ENCODE measurements at places on chromosomes 11 and 22.

- DNase-seq, result no peak
These were observed 15.5 kb upstream of the MS4A12 start for GRCh38 chr11:60477035-60477445.

DNA sequence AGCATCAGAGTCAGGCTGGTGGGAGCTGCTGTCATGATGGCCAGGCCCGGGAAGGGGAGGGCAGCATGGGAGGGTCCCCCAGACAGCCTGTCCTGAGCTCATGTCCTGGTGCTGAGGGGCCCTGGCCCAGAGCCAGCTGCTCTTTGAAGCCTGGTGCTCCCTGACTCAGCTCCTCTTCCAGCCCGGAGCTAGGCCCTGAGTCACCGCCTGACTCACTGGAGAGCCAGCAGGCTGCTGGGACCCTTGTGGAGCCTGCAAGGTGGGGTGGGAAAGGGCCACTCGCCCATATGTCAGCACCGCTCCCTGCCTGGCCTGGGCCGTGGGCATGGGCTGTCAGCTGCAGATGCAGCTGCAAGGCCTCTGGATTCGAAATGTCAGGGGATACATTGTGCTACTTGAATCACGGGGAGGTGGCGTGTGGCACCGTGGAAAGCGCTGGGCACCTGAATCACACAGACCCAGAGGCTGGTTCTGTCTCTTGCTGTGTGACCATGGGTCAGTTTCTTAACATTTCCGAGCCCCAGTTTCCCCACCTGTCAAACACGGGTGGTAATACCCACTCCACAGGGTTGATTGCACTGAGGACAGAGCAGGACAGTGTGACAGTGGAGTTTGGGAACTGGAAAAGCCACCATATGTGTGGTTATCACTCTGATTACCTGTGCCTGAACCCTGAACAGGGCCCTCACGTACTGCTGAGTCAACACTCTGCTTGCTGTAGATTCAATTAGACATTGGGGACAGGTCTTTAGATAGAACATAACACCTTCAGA lies 4.4 kb downstream of the CACNA1I start:
- no peak for DNase-seq

DNA sequence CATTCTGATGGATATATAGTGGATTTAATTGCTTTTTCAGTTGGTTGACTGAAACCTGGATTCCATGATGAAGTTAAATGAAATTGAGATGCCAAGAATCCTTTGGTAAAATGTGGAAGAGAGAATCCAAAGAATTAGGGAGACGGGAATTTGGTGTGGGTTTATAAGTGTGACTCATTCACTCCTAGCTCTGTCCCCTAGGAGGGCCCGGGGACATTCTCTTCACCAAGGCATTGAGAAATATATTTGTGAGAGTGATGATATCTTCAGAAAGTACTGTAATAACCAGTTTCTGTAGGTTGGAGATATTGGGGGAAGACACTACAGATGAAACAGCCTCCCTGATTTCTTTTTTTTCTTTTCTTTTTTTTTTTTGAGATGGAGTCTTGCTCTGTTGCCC lies 13.6 kb upstream of the PHOX2A start:
- no peak for DNase-seq

- DNase-seq, result no peak
These were observed 4.6 kb upstream of the SYNGR1 start for GRCh38 chr22:39345231-39345630.

- DNase-seq, result no peak
These were observed 83.9 kb downstream of the OR5AK2 start for GRCh38 chr11:57072640-57073039.

GRCh38 chr11:2221591-2221990 lies 48.8 kb downstream of the ASCL2 start:
- no peak for DNase-seq

- DNase-seq, result no peak
These were observed 51.1 kb upstream of the JAM3 start for GRCh38 chr11:134017511-134018430.

DNA sequence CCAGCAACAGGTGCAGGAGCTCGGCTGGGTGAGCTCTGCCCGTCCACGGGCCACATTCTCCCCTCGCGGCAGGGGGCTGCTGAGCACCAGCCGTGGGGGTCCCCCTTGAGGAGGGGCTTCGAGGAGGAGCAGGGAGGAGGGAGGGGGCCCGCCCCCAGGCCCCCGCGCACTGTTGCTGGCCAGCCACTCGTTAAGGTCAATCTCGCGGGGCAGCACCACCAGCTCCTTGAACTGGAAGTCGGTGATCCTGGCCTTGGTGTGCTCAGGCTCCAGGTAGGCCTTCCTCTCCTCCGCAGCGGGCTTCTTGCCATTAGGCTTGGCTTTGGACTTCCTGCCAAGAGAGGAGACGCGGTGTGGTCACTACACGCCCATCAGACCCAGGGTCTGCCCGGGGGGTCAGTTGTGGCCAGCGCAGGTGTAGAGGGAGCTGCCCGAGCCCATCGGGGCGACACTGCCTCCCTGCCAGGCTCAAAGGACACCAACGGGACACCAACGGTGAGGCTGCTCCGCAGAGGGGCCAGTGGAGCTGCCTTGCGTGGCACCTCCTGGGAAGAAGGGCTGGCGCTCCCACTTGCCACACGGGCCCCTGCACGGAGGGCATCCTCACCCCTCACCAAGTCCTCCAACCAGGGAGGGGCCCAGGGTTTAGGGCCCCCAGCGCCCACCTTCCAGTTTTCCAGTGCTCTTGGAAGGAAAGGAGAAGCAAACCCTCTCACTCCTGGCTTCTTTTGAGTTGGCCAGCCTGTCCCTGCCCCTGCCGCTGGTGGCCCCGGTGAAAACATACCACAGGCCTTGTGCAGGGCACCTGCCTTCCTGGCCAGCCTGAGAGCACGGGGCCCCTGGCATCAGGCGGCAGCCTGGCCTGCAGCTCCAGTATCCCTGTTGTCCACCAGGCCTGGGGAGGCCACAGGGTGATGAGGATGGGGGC lies 5.8 kb downstream of the MOB2 start:
- no peak for DNase-seq

- DNase-seq, result no peak
These were observed 9.1 kb downstream of the GRAMD4 start for GRCh38 chr22:46629291-46629690.

- DNase-seq, result no peak
These were observed 14.1 kb downstream of the AASDHPPT start for GRCh38 chr11:106091480-106092123.

GRCh38 chr11:117010808-117011540 lies 87.3 kb downstream of the SIK3 start:
- no peak for DNase-seq

GRCh38 chr11:101618709-101619108 lies 34.9 kb upstream of the TRPC6 start:
- DNase-seq, result no peak

- no peak for DNase-seq
These were observed 19.2 kb upstream of the FNBP4 start for GRCh38 chr11:47786373-47786772.

GRCh38 chr11:110294509-110294908 lies 1.9 kb downstream of the RDX start:
- DNase-seq, result no peak

GRCh38 chr11:35721651-35722282 lies 59.2 kb downstream of the TRIM44 start:
- DNase-seq, result no peak

- no peak for DNase-seq
These were observed 26.4 kb downstream of the IGLL5 start for GRCh38 chr22:22913989-22914388.

GRCh38 chr11:86726118-86726753 lies 53.8 kb upstream of the ME3 start:
- no peak for DNase-seq

DNA sequence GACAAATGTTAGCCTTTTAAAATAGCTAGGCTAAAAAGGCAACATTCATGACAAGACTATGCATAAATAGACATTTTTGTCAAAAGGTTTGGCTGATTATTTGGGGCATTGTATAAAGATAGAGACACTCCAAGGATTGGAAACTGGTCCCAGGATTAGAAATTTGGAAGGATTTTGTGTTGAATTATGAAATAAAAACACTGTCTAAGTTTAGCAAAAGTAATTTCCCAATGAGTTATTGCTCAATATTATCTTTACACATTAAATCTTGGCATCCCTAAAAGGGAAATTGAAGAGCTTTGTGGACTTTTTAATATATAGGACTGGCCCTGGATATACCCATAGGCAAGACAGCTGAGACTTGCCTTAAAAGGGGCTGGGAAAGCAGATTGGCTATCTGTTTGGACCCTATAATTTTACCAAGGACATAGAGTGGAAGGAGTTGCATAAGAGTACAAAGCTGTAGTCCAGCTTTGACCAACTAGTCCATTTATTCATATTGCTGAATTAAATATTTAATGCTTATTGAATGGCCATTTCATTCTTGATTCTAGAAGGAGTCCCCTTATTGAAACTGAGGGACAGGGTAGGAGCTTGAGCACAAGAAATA lies 382.7 kb downstream of the METTL15 start:
- no peak for DNase-seq

DNA sequence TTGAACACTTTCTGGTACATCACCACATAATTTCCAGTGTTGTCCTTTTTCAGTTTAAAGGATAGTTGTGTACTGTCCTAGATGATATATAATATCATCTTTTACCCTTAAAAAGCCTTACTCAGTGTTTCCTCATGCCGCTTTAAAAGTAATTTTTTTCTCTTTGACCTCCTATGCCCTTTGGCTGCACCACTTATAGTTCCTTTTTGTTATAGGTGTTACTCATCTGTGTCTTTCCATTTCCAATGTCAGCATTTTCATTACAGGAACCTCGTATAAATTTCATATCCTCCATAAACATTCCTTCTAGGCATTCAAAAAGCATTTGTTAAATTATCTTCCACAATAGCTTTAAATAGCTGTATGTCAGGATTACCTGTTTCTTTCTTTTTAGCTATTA lies 40.8 kb downstream of the USP47 start:
- DNase-seq, result no peak

- DNase-seq, result no peak
These were observed 98.3 kb downstream of the C11orf65 start for GRCh38 chr11:108369064-108369463.

- no peak for DNase-seq
These were observed 150.7 kb downstream of the BLID start for GRCh38 chr11:121965330-121965729.

GRCh38 chr11:113448316-113448677 lies 26.9 kb downstream of the DRD2 start:
- DNase-seq, result no peak

DNA sequence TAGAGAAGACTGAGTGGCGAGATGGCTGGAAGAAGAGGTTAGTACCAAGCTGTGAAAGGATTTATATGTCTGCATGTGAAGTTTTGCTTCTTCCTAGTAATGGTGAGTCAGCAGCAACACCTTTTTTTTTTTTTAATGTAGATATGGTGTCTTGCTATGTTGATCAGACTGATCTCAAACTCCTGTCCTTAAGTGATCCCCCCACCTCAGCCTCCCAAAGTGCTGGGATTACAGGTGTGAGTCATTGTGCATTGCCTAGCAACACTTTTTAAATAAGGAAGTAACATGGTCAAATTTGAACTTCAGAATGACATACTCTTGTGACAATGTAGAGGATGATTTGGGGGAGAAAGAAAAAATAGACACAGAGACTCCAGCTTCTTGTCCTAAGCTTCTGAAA lies 6.5 kb upstream of the CSTPP1 start:
- DNase-seq, result no peak

- DNase-seq, result no peak
These were observed 14.8 kb downstream of the CDC42BPG start for GRCh38 chr11:64829536-64830251.

DNA sequence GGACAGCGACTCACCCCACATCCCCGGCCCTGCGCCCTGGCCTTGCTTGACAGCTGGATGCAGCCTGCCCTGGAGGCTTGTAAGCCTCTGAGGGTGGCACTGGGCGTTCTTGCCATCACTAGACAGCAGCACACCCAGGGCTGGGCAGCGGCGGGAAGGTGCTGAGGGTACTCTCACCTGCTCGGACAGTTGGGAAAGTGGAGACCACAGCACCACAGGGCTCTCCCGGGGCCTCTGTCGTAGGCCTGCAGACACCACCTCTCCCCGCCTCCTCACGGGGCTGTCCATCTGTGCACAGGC lies 18.8 kb upstream of the BRSK2 start:
- no peak for DNase-seq

GRCh38 chr11:70761094-70761907 lies 363.0 kb downstream of the CTTN start:
- no peak for DNase-seq

GRCh38 chr11:83427501-83427900 lies 141.3 kb upstream of the CCDC90B start:
- DNase-seq, result no peak

- DNase-seq, result no peak
These were observed 77.1 kb upstream of the FIBIN start for GRCh38 chr11:26916805-26917204.

DNA sequence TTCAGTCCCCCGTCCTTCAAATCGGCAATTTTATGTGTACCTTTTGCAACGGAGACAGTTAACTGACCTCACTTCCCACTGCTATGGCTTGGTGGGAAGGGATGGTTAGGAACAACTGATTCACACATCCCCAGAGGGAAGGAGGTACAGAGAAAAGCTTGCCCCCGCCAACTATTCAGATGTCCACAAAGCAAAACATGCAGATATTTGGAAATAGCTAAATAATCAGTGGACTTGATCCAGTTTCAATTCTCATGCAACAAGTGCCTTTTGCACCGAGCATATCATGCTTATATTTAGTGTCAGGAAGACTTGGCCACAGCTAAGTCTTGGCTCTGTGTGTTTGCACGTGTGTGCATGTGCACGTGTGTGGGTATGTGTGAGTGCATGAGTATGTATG lies 144.6 kb downstream of the SNX19 start:
- no peak for DNase-seq

DNA sequence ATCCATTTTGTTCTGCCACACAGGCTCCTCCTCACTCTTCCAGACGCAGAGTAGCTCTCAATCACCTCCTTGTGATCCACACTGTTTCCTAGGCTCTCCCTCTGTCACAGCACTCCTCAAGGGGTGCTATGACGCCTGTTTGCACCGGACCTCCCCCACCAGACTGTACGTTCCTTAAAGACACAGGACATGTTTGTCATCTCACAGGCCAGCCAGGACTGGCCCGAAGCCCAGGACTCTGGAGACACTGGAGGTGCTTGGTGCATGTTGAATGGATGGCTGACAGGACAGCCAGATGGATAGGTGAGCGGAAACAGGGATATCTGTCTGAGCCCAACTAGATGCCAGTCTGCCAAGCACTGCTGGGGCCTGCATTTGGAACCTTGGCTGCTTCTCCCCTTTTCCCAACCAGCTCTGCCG lies 13.6 kb downstream of the PLA2G6 start:
- no peak for DNase-seq

DNA sequence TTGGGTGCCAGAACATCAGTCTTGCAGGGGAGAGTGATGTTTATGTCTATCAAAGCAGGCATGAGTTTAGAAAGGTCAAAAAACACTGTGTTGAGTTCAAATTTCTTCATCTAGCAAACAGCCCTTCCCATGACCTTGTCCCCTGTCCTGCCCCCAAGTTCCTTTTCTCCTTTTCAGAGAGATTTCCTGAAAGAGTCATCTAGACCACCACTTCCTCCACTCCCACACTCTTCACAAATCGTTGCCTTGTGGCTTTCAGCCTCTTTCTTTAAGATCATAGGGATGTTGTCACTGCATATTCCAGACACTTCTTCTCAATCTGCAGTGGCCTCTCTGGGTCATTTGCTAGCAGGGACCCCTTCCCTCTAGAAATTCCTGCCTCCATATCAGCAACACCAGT lies 290.5 kb downstream of the TENM4 start:
- DNase-seq, result no peak
